Tongue (tissue), 3 donors: ENCODE measurements at places on chromosomes 1 and 21. TPM values are rescaled to one million over a fixed set of nuclear protein-coding genes. Genes with fewer than 3 reads are reported as not detected.

- no peak for DNase-seq
Observed at GRCh38 chr1:27668121-27668807, 3.7 kb downstream of the IFI6 start.

GRCh38 chr1:25743164-25744139 lies 56.5 kb upstream of the SELENON start:
- DNase-seq: peak; percentile 91

DNA sequence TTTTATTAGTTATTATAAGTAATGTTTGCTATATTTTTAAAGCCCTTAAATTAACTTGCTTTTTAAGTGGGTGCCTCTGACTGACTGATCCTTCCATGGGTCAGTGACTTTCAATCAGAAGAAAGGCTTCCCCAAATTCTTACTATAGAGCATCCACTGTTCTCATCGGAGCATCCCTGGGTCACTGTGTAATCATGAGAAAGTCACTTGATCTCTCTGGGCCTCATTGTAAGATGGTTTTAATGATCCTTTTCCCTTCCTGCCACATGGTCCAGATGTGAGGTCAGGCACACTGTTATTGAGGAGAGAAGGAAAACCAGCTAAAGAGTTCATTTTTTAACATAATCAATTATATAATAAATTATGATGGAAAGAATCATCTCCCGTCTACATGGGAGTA lies 11.0 kb upstream of the NBL1 start:
- DNase-seq: no peak

DNA sequence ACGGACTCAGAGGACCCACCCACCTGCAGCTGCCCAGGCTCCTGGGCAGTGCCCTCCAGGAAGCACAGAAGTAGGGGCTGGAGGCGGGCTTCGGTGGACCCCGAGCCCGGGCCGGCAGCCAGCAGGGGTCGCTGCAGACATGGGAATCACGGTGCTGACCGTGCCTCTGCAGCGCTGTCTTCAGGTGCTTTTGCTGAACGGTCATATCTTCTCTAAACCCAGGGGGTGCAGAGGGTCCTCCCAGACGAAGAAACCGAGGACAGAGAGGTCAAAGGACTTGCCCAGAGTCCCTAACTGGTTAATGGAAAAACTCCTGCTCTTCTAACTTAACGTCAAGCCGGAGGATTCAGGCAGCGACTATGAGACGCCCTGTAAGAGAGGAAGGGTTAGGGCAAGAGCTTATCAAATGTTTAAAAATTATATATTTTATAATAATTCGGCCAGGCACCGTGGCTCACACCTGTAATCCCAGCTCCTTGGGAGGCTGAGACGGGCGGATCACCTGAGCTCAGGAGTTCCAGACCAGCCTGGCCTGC lies 21.5 kb upstream of the LEFTY2 start:
- no peak for DNase-seq

- no peak for DNase-seq
Observed at GRCh38 chr1:167837326-167837725, 76.6 kb downstream of the ADCY10 start.

- DNase-seq: no peak
Observed at GRCh38 chr1:241821363-241821762, 26.6 kb upstream of the EXO1 start.

- DNase-seq: no peak
Observed at GRCh38 chr1:219882096-219882495, 46.3 kb downstream of the SLC30A10 start.

DNA sequence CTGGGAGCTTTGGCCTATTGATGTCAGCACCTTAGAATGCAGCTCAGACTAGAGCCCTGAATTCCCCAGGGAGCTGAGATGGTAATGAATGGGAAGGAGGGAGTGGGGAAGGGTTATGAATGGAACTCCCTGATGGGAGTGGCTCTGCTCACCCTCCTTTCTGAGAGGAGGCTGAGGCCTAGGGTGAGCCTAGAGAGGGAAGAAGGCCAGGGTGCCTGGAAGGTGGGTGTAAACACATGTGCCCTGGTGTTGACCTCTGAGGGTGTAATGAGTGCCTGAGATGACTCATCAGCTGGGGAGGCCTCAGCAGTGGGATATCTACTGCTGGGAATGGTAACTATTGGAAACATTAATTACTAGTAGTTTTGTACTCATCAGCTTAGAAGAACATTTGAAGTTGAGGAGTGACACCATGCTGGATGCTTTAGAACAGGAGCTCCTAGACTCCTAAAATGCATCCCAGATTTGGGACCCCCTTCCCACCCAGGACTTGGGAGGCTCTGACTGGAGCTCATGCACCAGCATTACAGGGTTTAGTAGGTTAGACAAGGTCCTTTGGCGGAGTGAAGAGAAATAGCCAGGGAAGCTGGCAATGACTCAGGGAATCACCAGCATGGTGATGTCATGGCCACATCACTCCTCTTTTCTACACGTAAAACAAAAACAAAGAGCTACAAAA lies 16.0 kb upstream of the PIGV start:
- DNase-seq: peak; percentile 58

DNA sequence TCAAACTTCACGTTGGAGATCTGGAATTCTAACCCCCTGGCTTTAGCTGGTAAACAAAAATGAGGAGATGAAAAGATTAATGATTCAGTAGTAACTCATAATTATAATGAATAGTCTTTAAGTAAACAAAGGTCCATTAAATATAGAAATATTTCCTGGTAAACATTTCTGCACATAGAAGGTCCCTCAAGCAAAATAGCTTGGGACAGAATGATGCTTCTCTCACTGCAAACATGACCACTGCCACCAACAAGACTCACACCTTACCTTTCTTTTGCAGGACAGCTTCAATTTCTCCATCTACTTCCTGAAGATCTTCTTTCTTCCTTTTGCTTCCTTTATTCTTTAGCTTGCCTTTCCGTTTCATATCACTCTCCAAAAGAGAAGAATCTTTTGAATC lies 25.2 kb downstream of the NVL start:
- no peak for DNase-seq

DNA sequence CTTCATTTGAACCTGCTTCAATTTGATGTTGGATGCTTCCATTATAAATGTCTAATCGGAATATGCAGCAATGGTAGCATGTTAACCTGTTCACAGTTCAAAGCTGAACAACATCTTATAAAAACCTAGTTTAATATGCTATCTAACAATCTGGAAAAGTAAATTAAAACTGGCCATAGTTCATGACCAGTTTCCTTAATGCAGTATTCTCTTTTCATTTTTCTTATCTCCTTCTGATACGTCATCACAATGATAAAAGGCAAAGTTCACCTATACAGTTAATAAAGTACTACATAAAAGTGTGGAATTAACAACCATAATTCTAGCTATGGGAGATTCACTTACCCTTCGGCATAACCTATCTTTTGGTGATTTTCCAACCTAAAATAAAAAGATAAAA lies 65.1 kb downstream of the IARS2 start:
- DNase-seq: no peak

DNA sequence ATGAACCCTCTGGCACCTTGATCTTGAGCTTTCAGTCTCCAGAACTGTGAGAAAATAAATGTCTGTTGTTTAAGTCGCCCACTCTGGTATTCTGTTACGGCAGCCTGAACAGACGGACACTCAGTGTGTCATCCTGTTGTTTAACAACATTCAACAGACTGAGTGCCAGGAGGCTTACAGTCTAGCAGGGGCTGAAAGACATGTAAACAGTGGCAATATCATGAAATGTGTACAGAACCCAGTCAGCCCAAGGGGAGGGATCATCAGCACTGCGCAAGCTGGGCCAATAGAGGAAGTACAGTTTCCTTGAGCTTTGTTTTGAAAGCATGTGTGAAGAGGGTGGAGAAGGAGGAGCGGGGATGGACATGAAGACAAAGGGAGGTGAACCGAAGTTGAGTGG lies 13.6 kb downstream of the DIP2A start:
- no peak for DNase-seq

GRCh38 chr1:20660847-20661206 lies 342 bp downstream of the DDOST start:
- no peak for DNase-seq

DNA sequence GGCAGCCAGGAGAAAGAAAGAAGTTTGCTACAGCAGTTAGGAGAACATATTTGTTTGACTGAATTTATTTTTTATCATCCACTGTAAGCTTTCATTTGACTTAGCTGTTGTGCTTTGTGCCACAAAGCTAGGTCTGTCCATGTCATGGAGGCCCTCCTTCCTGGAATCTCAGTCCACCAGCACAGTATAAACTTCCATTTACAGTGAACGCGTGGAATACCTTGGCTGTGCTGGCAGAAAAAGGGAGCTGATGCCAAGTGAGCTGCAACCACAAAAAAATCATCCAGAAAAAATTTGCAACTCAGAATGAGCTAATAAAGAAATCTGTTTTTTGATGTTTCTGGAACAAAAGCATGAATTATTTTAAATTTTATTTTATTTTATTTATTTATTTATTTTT lies 72.6 kb downstream of the ATP6V1G3 start:
- no peak for DNase-seq

GRCh38 chr1:24009406-24009805 lies 29.3 kb upstream of the SRSF10 start:
- no peak for DNase-seq

DNA sequence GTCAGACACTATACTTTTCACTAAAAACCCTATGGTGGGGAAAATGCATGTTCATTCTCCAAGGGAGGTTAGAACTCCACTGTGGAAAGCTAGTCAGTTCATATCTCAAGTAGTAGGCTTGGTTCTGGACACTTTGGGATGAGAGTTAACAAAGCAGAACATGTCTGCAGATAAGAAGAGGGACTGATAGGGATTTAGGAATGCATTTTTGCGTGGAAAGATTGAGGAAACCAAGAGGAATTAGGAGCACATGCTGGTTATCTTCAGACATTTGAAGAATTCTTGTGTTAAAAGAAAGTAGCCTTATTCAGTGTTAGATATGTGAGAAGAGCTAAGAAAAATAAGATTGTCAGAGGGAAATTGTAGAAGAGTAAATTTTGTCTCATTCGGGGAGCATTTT lies 1.2 kb upstream of the GRIK1 start:
- no peak for DNase-seq

DNA sequence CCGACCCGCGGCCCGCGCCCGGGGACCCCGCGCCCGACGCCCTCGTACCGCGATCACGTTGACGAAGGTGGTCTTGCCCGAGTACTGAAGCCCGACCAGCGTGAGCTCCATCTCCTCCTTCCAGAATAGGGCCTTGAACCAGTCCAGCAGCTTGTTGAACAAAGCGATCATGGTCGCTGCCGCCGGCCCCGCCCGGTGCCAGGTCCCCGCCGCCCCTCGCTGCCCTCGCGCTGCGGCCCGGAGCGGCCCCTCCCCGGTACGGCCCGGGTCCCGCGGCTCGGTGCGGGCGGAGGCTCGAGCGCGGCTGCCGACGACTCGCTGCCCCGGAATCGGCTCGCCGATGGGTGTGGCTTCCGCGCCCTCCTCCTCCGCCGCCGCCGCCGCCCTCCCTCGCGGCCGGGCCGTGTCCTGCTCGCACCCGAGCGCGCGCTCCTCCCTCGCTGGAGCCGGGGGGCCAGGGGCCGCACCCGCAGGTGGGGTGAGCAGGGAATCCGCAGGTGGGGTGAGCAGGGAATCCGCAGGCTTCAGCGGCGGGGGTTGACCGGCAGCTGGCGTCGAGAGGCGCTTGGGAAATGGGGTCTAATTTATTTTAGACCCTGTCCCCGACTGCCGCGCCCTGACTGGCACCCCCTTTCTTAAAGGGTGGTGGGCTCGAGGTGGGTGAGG lies at the start of gene ARL8A:
ARL8A (minus strand) TSS at position 336 of the 666 bp plus-strand sequence; CDS start at position 171, 165 bp downstream.
- DNase-seq: peak; percentile 78

DNA sequence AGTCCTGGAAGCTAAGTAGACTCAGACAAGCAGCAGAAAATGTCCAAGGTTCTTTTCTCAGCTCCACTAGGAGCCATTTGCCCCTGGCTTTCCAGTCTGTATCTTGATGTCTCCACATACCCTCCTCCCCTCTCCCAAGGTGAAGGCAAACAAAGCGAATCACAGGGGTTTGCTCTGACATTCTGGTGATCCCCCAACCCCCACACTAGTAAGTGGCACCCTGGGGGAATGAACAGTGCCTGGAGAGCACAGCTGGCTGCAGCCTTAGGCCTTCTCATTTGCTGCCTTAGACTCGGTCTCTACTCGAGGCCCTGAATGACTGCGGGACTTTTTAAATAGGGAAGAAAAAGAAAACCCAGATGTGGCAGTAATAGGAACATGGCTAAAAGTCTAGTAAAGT lies 15.3 kb downstream of the ERI3 start:
- DNase-seq: no peak

DNA sequence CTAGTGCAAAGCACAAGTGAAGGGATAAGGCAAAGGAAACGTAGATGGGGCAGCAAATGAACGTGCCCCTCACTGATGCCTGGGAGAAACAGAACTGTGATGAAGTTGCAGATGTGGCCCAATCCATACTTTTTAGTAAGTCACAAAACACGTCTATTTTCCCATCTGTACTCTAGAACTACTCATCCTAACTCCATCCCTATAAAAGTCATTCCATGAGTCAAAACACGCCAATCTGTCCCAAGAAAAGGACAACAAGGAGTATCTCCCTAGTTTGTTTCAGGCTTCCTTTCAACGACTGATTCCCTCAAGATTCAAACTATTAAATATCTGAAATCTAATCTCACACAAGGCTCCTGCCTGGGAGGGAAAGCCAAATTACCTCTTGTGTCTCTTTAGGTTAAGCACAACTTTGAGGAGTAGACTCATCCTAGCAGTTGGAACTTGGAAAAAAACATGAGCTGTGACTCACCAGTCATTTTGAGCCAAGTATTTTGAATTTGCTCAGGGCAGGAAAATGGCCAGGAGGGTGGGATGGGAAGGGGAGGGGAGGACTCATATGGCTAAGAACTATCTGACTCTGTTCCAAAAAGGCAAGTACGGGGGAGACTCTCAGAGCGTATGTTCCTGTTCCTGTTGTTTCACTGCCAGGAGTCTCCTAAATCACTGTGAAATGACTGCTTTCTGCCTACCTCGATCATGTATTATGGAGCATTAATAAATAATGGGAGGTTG lies 214.5 kb upstream of the CAMK1G start:
- DNase-seq: peak; percentile 94

Gene TTC34
- total RNA-seq: 0.10 TPM

Gene S100A12
- total RNA-seq: 7.6 TPM

Gene BACH1
- total RNA-seq: 76.3 TPM

Gene SLC1A7
- not detected for total RNA-seq

Gene ARID4B
- 54.7 TPM for total RNA-seq

Gene GBP6
- total RNA-seq: 34.4 TPM
